ENCODE measurements at places on chromosomes 2 and 18. TPM values are rescaled to one million over a fixed set of nuclear protein-coding genes. Genes with fewer than 3 reads are reported as not detected.

- no peak for DNase-seq
These were observed 48.0 kb downstream of the HDLBP start for GRCh38 chr2:241267249-241268067.

DNA sequence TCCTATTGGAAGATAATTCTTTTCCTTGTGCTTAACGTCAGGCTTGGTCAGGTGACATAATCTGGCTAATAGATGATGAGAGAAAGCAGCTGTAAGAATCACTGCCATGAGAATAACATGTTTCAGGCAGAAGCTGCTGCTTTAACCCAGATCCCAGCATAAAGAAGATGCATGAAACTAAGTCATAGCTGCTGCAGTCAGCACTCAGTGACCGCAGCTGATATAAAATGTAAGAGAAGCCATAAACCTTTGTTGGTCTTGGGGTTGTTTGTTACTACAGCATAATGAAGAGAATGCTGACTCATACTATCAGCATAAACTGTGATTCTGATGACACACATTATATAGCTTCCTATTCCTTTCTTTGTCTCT lies 274.3 kb upstream of the TRIB2 start:
- DNase-seq: no peak

DNA sequence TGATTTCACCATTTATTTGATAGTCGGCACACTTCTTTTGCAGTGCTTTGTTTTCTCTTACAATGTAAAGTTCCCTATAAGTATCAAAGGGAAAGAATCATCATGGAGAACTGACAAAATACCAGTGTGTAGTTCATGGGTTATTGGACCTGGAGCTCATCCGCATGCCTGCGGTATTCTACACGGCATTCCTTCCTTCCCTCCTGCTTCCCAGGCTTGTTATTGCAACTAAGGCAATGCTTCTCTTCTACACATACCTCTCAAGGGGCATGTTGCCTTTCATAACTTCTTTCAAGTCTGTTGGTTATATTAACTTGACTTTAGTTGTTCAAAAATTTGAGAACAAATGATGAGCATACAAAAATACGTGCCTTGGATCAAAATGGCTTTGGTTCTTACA lies 24.3 kb upstream of the FAP start:
- DNase-seq: no peak

- DNase-seq: no peak
These were observed 89.1 kb upstream of the NEDD4L start for GRCh38 chr18:57954935-57955334.

GRCh38 chr2:147647816-147648215 lies 197.0 kb upstream of the ACVR2A start:
- DNase-seq: no peak

GRCh38 chr2:28193630-28194403 lies 198.8 kb upstream of the FOSL2 start:
- no peak for DNase-seq

- DNase-seq: no peak
These were observed 101.7 kb upstream of the TFCP2L1 start for GRCh38 chr2:121386707-121387106.

DNA sequence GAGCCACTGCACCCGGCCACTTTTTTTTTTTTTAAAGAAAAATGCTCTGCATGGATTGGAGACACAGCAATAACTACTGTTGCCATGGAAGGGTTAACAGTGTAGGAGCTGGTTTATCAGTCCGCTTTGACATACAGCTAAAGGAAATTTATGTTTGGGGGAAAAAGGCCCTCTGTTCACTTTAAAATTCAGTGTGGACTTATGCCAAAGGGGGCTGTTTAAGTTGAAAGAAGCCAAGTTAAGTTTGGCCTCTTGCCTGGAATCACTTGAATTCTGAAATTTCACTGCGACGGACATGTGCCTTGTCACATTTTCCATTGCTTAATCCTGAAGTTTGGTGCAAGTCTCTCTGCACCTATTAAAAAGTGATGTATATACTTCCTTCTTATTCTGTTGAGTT lies 3.1 kb downstream of the KCNE4 start:
- no peak for DNase-seq

DNA sequence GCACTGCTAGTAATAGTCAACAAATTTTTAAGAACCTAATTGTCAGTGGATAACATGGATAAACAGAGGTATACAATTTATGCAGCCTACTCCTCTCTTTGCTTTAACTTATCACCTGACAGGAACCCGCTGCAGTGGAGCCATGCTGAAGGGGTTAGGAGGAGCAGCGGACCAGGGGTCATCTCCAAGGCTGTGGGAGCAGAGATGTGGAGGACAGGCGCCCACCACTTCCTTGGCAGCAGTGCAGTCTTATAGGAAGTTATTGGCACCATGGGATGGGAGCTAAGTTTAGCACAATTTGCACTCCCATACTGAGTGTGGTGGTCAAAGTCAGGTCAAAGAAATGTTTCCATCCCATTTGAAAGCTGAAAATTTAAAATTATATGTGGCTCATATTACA lies 35.6 kb downstream of the HDLBP start:
- DNase-seq: no peak

DNA sequence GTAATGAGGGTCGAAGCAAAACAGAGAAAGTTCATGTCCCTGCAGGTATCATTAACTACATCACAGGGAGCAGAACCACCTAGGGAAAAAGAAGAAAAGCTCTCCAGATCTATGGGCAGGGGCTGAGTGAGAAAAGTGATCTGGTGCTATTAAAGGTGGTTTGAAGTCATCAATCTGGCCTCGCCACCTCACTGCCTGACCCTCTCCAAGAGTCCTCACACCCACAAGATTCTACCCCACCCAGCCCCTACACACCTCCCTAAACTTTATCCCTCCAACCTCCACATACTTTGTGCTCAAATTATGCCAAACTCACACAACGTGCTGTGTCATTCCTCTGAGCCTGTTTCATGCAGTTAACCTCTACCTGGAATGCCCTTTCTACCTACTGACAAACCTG lies 2.2 kb downstream of the GALNT14 start:
- DNase-seq: no peak

DNA sequence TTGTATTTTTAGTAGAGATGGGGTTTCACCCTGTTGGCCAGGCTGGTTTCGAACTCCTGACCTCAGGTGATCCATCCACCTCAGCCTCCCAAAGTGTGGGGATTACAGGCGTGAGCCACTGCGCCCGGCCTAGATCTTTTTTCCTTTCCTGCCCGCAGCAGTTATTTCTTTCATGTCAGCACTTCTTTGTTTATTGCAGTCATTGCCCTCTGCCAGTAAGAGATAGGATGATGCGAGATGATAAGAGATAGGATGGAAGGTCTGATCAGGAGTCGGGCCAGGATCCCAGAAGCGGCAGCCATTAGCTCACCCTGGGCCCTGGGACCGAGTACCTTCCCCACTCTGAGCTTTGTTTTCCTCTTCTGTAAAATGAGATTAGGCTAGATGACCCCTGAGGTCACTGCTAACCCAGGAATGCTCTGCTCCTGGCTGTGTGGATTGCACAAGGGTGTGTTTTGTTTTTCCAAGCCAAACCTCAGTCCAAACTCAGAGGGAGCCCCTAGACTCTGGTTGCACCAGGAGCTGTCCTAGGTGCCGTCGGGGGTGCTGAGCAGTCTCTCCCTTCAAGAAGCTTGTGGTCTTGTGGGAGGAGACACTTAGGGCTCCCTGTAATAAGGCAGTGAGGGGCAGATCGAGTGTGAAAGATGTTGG lies 63.3 kb downstream of the LPIN1 start:
- DNase-seq: no peak

GRCh38 chr2:95053543-95053942 lies 28.0 kb downstream of the MAL start:
- no peak for DNase-seq

- no peak for DNase-seq
These were observed 163.2 kb downstream of the KCNE4 start for GRCh38 chr2:223215254-223215516.

GRCh38 chr2:188129677-188130076 lies 162.0 kb upstream of the GULP1 start:
- DNase-seq: no peak

- DNase-seq: no peak
These were observed 4.9 kb upstream of the ADGRF3 start for GRCh38 chr2:26351375-26352090.

GRCh38 chr2:29061616-29062015 lies 12.7 kb downstream of the PCARE start:
- no peak for DNase-seq

DNA sequence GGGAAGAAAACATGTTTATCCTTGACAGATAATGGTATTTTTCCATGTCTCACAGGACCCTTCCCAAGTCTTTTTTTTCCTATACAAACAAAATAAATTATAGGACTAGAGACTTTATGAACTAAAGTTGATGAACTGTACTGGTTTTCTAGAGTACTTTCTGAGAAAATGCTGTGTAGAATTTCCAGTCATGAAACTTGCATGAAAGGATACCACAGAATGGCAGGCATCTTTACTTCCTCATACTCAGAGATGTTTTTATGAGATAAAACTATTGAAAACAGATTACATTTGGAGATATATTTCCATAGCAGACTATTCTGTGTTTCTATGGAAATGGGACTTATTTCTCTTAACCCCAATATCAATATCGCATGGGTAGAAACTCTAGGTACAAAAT lies 403.5 kb downstream of the PARD3B start:
- peak; percentile 66 for DNase-seq

GRCh38 chr18:79429785-79430281 lies 34.1 kb downstream of the NFATC1 start:
- no peak for DNase-seq

GRCh38 chr2:149192427-149192826 lies 138.0 kb upstream of the LYPD6 start:
- DNase-seq: no peak

- DNase-seq: no peak
These were observed 55.9 kb upstream of the ZNF385B start for GRCh38 chr2:179917272-179917671.

GRCh38 chr2:45394842-45395241 lies 216.2 kb downstream of the SRBD1 start:
- no peak for DNase-seq

GRCh38 chr18:76227759-76228158 lies 267.3 kb downstream of the ZNF516 start:
- DNase-seq: no peak

GRCh38 chr2:19742872-19743271 lies 158.9 kb downstream of the TTC32 start:
- DNase-seq: no peak

GRCh38 chr2:68185541-68186164 lies 28.0 kb downstream of the PNO1 start:
- peak; percentile 84 for DNase-seq

DNA sequence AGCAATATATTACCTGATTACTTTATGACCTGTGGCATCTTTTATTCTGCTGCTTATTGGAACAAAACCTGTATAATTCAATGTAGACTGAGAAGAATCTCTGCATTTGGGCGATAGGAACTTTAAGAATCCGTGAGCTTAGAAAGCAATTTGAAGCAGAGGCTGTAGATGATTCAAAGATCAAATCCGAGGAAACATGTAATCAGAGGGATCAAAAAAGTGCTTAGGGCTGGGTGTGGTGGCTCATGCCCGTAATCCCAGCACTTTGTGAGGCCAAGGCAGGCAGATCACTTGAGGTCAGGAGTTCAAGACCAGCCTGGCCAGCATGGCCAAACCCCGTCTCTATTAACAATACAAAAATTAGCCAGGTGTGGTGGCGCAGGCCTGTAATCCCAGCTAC lies 198.4 kb downstream of the MTX2 start:
- DNase-seq: no peak

GRCh38 chr18:79853303-79853992 lies 55.7 kb downstream of the KCNG2 start:
- DNase-seq: no peak

DNA sequence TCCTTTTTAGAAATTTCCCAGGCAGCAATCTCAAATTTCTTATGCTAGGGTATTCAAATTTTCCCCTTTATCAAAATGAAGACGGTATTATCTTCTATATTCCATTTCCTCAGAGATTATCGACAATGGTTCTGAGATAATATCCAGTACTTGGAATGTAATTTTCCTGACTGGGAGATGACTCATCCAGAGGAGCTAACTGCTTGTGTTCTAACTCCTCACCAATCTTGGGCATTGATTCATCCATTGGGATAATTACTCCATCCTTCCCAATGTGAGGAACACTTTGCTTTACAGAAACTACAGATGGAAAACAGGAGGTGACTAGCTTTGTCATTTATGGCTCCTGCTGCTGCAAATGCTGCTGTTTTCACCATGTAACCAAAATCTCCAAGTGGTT lies 239.4 kb upstream of the LYPD1 start:
- no peak for DNase-seq

GRCh38 chr2:231679908-231680284 lies 28.4 kb upstream of the PTMA start:
- DNase-seq: no peak

DNA sequence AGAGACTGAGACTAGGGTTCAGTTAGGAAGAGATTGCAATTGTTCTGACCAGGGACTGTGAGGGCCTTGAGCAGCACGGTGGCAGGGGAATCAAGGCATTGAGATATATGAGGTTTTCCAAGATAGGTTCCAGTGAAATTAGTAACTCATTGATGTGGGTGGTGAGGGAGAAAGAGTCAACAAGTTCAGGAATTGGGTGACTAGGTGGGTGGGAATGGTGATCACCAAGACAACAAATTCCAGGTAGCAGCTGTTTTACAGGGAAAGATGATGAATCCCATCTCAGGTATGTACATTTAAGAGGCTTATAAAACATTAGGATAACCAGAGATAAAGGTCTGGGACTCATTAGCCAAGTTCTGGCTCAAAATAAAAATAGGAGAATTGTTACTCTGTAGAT lies 251.5 kb upstream of the MGAT5 start:
- DNase-seq: no peak

GRCh38 chr2:25188405-25188804 lies 20.0 kb upstream of the POMC start:
- no peak for DNase-seq

- no peak for DNase-seq
These were observed 93.8 kb upstream of the PHLPP1 start for GRCh38 chr18:62621546-62621945.

- DNase-seq: no peak
These were observed 34.3 kb upstream of the KCNG2 start for GRCh38 chr18:79763407-79763806.

DNA sequence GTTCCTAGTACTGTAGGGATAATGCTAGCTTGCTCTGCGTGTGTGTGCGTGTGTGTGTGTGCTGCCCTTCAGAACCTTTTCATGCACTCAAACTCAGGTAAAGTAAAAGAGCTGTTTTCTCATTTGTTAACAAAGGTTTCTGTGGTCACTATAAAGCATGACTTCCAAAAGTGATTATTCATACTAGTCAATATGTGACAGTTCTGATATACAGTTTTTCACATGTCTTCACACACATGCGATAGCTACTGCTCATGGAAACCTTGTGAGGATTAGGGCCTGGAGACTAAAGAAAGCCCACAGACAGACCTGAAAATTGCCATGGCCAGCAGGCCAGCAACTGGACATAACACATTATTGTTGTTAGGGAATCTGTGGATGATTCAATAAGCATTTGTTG lies 56.9 kb upstream of the NEMP2 start:
- DNase-seq: no peak

Gene DUSP11
- 39.5 TPM for total RNA-seq

Gene GAREM2
- 7.9 TPM for total RNA-seq

Gene CDKL4
- total RNA-seq: not detected

Gene KYNU
- not detected for total RNA-seq

Gene CAPN14
- 0.07 TPM for total RNA-seq

Gene TXNDC2
- not detected for total RNA-seq

Gene SLC19A3
- not detected for total RNA-seq

Gene ABHD1
- 0.23 TPM for total RNA-seq

Gene ZNF396
- 0.19 TPM for total RNA-seq

Gene GAL3ST2
- total RNA-seq: 1.2 TPM

Gene RAX
- total RNA-seq: not detected

Gene CD226
- total RNA-seq: 121 TPM

Gene EFR3B
- 0.12 TPM for total RNA-seq

Gene KCNIP3
- total RNA-seq: 0.28 TPM

Gene TXNDC9
- 42.1 TPM for total RNA-seq
